ENCODE measurements at places on chromosomes 11 and 22.

GRCh38 chr11:126265811-126266210, 2.9 kb downstream of the SRPRA start:
- DNase-seq, result no peak

- no peak for DNase-seq
These were observed 358.3 kb downstream of the METTL15 start for GRCh38 chr11:28466506-28466905.

DNA sequence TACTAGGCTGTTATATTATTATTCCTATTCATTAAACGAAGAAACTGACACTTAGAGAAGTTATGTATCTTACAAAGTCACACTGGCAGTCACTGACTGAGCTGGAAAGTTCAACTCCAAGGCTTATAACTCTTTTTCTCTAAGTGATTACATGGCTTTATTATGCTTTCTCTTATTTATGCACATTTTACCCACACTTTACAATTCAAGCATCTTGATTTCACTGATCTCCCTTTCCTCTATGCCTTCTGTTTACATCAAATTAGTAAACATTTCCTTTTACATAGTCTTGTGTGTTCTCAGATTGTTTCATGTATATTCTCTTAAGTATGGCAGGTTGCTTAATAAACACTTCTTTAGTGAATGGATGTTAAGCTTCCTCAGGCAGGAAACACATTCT, 66.0 kb downstream of the CLPB start:
- DNase-seq, result no peak

- no peak for DNase-seq
These were observed 1.9 kb downstream of the ACR start for GRCh38 chr22:50739894-50740293.

DNA sequence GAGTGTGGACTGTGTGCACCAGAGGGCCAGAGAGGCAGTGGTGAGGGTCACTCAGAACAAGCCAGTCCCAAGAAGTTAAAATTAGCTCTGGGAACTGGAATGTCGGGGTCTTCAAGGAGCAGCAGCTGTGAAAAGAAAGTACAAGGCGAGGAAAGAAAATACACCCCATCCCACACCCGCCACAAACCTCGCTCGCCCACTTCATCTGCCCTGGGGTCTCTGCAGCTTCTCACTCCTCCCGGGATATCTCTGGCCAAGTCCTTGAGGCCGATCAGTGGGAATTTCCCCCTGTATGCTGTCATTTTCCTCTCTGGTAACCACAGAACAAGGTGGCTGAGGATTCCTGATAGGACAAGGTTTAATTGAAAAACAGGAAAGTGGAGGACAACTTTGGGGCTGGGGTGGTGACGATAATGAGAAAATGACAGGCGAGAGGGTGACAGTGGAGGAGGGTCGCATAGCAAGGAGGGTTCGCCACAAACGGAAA, 36.3 kb upstream of the TIMP3 start:
- no peak for DNase-seq

Data from NCI-H2081 (cell line).